ENCODE measurements at places on chromosomes 5 and 9. TPM values are rescaled to one million over a fixed set of nuclear protein-coding genes. Genes with fewer than 3 reads are reported as not detected.

DNA sequence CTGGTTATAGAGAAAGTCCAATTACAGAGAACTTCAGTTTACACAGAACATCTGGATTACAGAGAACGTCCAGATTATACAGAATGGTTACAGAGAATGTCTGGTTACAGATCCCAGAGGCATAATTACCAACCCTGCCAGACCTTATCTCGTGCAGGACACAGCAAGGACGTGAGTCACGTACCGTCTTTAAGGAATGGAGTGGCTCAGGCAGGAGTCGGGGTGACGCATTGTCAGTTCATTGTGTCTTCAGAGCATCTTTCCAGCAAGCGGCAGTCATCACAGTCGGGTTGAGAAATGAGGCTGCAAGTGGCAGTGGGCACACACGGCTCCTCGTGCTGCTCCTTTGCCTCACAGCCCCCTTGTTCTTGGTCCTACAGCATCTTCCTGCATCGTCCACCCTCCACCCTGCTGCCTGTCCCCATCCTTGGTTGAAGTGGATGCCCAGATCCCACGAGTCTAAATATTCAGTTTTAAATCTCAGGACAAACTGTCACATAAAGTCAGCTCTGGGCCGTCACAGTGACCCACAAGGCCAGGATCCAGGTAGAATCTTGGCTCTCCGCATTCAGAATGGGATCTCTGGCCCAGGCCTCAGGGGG is 30.0 kb upstream of the SLC6A19 start:
- no peak for DNase-seq

GRCh38 chr9:6328103-6328502 is at the start of gene TPD52L3:
Gene TPD52L3 (plus strand): TSS chr9:6328375. CDS start chr9:6328596, 221 bp downstream.
- no peak for DNase-seq

- no peak for DNase-seq
These were observed 74.1 kb upstream of the HSPA9 start for GRCh38 chr5:138649316-138649720.

- no peak for DNase-seq
These were observed 256.1 kb upstream of the SMARCA2 start for GRCh38 chr9:1759009-1759408.

DNA sequence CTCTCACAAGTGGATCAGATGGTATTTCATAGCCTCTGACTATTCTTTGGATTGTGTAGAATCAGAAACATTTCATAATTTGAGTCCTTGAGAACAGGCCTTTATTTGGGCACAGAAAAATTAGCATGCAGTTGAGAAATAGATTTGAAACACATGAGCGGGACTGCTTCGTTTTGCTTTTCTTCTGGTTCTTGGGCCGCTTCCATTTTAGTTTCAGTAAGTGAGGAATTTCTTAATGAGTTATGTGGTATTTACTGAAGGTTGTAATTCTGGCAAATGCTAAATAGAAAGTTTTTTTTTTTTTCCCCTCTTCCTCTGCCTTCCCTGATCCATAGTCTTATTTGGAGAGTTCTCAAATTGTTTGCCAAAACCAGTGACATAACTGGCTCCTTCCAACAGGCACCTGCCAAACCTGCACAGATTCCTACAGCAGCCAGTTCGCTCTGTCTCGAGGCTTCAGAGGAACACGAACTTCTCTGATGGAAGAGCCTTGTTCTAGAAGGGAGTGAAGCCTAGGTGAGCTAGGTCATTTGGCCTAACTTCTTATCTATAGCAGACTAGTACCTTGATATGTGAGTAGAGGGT is 71.2 kb upstream of the SLC28A3 start:
- no peak for DNase-seq

- DNase-seq, result no peak
These were observed 5.4 kb upstream of the FOXB2 start for GRCh38 chr9:77013932-77014596.

DNA sequence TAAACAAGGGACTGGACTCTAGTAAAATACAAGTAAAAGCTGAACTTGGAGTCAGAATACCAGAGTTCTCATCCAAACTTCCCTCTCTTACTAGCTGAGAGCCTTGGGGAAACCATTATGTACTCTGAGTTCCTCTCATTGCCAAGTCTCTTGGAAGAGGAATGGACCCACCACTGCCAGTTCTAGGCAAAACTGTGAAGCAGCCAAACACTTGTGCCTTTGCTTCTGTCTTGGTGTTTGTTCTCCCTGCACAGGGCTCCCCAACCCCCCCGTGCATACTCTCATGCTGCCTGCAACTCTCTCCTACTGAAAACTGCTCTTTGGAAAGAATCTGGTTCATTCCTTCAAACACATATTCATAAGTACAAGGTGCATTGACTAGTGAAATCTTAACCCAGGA is 102.6 kb downstream of the PDZD2 start:
- DNase-seq, result no peak

GRCh38 chr9:98255061-98255577 is 330 bp downstream of the TBC1D2 start:
- no peak for DNase-seq

GRCh38 chr5:96729156-96729555 is 67.0 kb downstream of the CAST start:
- no peak for DNase-seq

DNA sequence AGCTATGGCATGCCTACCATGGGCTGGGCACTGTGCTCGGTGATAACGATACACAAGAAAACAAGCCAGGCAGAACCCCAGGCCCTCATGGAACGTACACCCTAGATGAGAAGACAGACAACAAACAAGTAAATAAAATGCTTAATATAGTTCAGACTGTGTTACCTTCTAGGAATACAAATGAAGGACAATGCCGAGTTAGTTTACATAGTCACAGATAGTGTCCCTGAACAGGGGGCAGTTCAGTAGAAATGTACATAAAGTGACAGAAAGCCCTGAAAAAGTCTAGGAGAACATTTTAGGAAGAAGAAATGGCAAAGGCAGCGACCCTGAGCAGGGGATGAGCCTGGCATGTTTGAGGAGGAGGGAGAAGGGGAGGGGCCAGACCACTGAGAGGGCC is 21.7 kb downstream of the SLC22A5 start:
- DNase-seq, result no peak

DNA sequence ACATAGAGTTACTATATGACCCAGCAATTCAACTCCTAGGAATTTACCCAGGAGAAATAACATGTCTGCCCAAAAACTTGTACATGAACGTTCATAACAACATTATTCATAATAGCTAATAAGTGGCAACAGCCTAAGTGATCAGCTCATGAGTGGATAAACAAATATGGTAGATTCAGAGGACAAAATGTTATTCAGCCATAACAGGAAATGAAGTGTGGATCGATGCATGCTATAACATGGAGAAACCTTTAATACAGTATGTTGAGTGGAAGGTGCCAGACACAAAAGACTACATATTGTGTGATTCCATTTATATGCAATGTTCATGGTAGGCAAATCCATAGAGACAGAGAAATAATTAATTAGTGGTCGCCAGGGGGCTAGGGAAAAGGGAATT is 22.3 kb upstream of the NR3C1 start:
- no peak for DNase-seq

- no peak for DNase-seq
These were observed 1448.7 kb upstream of the ACO1 start for GRCh38 chr9:30935730-30936129.

- DNase-seq, result no peak
These were observed 250.9 kb downstream of the TMEM232 start for GRCh38 chr5:110475529-110475928.

DNA sequence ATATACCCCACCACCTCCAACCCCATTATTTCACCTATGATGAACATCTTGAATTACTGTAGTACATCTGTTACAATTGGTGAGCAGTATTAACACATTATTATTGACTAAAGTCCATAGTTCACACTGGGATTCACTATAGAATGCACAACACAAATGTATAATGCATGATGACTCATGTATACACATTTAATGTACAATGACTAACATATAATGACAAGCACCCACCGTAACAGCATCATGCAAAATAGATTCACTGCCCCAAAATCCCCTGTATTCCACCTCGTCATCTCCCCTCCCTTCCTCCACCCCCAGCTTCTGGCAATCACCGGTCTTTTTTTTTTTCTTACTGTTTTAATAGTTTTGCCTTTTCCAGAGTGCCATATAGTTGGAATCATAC is 47.1 kb upstream of the NEK6 start:
- peak; percentile 49 for DNase-seq

The HTR4 gene
- not detected for polyA plus RNA-seq

The OGN gene
- polyA plus RNA-seq, result not detected

The ASS1 gene
- 40.9 TPM for polyA plus RNA-seq

The ABL1 gene
- polyA plus RNA-seq, result 13.3 TPM

The FOXD4L3 gene
- polyA plus RNA-seq, result not detected

The SLC36A2 gene
- polyA plus RNA-seq, result not detected

The PRRX2 gene
- polyA plus RNA-seq, result 0.09 TPM

The CCDC192 gene
- polyA plus RNA-seq, result not detected

The PKD2L2 gene
- not detected for polyA plus RNA-seq
